Glutamatergic neuron (in vitro differentiated cells): ENCODE measurements at places on chromosomes 3 and 15. TPM values are rescaled to one million over a fixed set of nuclear protein-coding genes. Genes with fewer than 3 reads are reported as not detected.

Gene SH3GL3
- 2.8 TPM for total RNA-seq

Gene TICRR
- total RNA-seq: 2.7 TPM

Gene MTFMT
- total RNA-seq: 12.6 TPM

Gene KCNMB3
- total RNA-seq: 2.5 TPM

Gene CDHR4
- total RNA-seq: not detected

Gene BRK1
- 126 TPM for total RNA-seq

Gene WDR93
- not detected for total RNA-seq

Gene PCSK6
- 3.8 TPM for total RNA-seq
